Cardiac muscle cell (in vitro differentiated cells and primary cell): ENCODE measurements at places on chromosomes 16 and 17. TPM values are rescaled to one million over a fixed set of nuclear protein-coding genes. Genes with fewer than 3 reads are reported as not detected.

The RILP gene
- 31.7 and 38.9 TPM in 2 replicates for polyA plus RNA-seq

The FAM20A gene
- polyA plus RNA-seq, result 11.5 and 15.6 TPM in 2 replicates

The ITGB4 gene
- polyA plus RNA-seq, result 0.40 and 1.6 TPM in 2 replicates

The RUNDC3A gene
- polyA plus RNA-seq, result 0.99 and 1.9 TPM in 2 replicates

The CCL23 gene
- polyA plus RNA-seq, result not detected in 2 replicates

The ABCA10 gene
- not detected in 2 replicates for polyA plus RNA-seq

The SEPTIN12 gene
- polyA plus RNA-seq, result 2.2 and 7.3 TPM in 2 replicates

GRCh38 chr17:45338023-45338781 lies 21.4 kb upstream of the MAP3K14 start:
- no peak overlapping the region for H3K4me3 ChIP-seq
- no peak for DNase-seq
- H3K36me3 ChIP-seq, result no peaks in the 10 kb centered on the region
- no peak overlapping the region for H3K27ac ChIP-seq

- H3K27me3 ChIP-seq, result no peaks in the 10 kb centered on the region
- no peaks in the 10 kb centered on the region for H3K36me3 ChIP-seq
- H3K4me1 ChIP-seq, result peaks cover 8% of the 10 kb centered on the region
- H3K4me3 ChIP-seq, result no peak overlapping the region
- H3K27ac ChIP-seq, result no peak overlapping the region
- peak; percentile 58 for DNase-seq
Measured at GRCh38 chr17:50660042-50660886, 25.6 kb downstream of the ABCC3 start.

DNA sequence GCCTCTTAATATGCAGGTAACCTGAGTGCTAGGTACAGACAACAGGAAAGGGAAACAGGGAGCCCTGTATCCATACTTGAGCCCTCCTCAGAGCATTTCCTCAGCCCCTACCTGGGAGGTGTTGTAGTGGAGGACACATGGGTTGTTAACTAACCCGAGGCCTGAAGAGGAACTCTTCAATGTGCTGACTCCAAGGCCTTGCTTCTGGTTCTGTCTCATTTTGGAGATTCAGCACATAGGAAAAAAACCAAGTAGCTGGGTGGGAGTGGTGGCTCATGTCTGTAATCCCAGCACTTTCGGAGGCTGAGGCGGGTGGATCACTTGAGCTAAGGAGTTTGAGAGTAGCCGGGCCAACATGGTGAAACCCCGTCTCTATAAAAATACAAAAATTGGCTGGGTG lies 24.8 kb downstream of the SNX11 start:
- H3K27me3 ChIP-seq, result no peaks in the 10 kb centered on the region
- H3K4me3 ChIP-seq, result no peak overlapping the region
- no peak for DNase-seq
- no peaks in the 10 kb centered on the region for H3K4me1 ChIP-seq
- H3K36me3 ChIP-seq, result no peaks in the 10 kb centered on the region

GRCh38 chr17:8844229-8845218 lies 22.9 kb downstream of the PIK3R6 start:
- H3K27ac ChIP-seq, result no peak overlapping the region
- no peak overlapping the region for H3K4me3 ChIP-seq
- no peaks in the 10 kb centered on the region for H3K27me3 ChIP-seq
- peaks cover 17% of the 10 kb centered on the region for H3K4me1 ChIP-seq
- DNase-seq, result no peak

DNA sequence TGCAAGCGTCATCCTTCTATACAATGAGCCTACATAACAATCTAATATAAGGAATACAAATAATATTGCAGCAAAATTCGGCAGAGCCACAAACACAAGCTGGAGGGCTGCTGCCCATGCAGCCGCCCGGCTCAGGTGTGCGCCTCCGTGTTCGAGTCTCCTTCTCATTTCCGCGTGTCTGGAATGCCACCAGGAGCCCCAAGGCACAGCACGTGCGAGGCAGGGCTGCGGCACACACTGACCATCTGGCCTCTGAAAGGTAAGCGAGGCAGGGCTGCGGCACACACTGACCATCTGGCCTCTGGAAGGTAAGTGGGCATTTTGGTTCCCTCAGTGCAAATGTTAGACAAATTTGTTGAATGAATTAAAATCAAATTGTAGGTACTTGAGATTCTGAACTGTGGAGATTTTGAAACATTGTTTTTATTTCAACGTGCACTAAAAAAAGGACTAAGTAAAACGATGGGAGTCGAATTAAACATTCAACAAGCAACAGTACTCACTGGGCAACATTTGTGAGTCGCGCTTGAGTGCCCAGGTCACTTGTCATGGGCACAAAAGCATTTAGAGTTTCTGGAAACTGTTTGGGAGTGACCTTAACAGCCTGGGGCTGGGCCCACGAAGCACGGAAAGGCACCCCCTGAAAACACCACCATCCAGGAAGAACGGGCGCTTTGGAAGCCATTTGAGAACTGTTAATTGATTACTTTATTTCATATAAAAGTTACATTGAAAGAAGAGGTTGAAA lies 37.4 kb downstream of the ZDHHC7 start:
- H3K4me3 ChIP-seq, result no peak overlapping the region
- H3K4me1 ChIP-seq, result peaks cover 5% of the 10 kb centered on the region
- H3K27me3 ChIP-seq, result no peaks in the 10 kb centered on the region

DNA sequence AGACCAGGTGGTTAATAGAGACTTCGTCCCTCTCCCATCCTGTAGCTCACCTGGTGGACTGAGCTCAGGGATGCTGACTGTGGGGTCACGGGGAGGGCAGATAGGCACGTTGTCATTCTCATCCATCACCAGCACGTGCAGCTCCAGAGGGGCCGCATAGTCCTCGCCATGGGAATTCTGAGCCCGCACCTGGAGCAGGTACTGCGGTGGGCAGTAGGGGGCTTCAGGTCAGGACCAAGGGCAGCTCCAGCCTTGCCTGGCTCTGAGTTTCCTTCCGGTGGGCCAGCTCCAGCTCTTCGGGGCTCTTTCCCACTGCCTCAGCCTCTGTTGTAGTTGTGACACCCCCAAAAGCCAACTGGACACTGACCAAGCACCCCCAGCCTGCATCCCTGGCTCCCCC lies 5.6 kb downstream of the CDH16 start:
- H3K4me1 ChIP-seq, result no peaks in the 10 kb centered on the region
- no peaks in the 10 kb centered on the region for H3K36me3 ChIP-seq

GRCh38 chr16:4360538-4361021 lies 9.5 kb upstream of the PAM16 start:
- no peaks in the 10 kb centered on the region for H3K27me3 ChIP-seq
- H3K4me1 ChIP-seq, result no peaks in the 10 kb centered on the region
- H3K36me3 ChIP-seq, result no peaks in the 10 kb centered on the region
- H3K27ac ChIP-seq, result no peak overlapping the region
- DNase-seq, result peak; percentile 26

DNA sequence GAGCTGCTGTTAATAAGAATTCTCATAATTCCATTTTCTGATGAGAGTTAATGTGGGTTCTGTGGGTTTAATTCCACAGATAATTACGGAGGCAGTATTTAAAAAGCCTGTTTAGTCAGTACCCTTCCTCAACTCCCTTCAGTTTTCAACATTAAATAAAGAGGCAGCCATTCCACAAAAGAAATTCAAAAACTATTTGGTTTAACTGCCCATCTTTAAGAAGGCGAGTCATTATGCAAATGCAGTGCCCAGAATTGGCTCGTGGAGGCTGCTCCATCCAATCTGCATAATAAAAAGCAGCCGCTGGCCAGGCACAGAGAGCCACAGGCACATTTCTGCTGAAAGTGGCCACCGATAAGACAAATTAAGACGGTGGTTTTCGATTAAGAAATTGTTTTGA lies 194.4 kb upstream of the TOX3 start:
- no peaks in the 10 kb centered on the region for H3K4me1 ChIP-seq
- H3K27ac ChIP-seq, result no peak overlapping the region
- H3K27me3 ChIP-seq, result peaks cover 3% of the 10 kb centered on the region

DNA sequence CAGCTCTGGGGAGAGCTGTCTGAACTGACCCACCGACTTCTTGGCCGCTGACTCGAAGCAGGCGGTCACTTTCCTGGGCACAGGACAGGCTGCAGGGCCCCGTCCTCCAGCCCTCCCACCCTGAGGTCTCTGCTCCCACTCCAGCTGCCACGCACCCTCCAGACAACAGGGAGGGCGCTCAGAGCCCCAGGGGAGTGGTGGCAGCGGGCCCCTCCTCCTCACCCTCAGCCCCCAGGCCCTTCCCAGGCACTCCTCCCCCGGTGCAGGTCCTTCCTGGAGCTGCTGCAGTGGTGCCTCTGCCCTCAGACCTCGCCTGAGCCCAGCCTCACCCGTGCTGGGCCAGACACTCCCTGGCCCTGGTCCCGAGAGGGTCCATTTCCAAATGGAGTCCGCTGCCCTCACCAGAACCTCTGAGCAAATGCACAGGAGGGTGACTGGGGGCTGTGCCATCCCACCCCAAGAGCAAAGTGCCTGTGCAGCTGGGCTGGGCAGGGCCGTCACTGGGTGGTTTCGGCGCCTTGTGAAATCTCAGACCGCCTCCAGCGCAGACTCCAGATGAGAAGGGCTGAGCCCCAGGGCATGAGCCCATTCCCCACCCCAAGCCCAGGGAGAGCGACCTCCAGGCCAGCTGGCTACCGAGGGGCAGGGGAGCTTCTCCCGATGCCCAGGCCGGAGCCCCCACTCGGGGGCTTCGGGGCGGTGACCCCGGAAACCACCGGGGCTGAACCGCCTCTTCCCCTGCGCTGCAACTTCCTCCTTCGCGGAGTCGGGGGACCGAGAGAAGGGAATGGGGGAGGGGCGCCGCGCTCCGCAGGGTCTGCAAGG lies 717 bp downstream of the CYBA start:
- H3K27ac ChIP-seq, result no peak overlapping the region
- peak overlapping the region; percentile 63 for H3K4me3 ChIP-seq
- no peaks in the 10 kb centered on the region for H3K27me3 ChIP-seq
- H3K36me3 ChIP-seq, result peaks cover 6% of the 10 kb centered on the region
- peaks cover 6% of the 10 kb centered on the region for H3K4me1 ChIP-seq

DNA sequence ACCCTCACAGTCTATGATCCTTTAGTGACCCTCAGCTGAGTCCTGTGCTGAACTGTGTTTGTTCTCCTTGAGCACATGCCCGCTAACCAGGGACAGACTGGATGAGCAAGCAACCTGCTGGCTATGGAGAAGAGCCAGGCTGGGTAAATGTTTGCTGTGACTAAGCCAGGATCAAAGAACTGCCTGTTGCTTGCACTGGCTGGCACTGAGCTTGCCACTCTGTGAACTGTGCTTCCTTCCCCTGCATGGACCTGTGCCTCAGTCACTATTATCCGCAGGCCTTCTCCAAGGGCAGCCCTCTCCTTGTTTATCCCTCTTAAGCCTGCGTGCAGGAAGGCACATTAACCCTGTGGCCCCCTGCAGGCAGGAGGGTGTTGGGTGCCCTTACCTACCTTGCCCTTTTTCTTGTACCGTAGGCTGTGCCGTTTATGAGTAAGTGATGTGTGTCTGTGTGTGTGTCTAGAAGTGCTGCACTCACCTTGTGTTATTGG lies 7.4 kb downstream of the PNPO start:
- no peaks in the 10 kb centered on the region for H3K36me3 ChIP-seq
- H3K27me3 ChIP-seq, result no peaks in the 10 kb centered on the region
- no peaks in the 10 kb centered on the region for H3K4me1 ChIP-seq
- H3K4me3 ChIP-seq, result no peak overlapping the region
- H3K27ac ChIP-seq, result no peak overlapping the region
- no peak for DNase-seq

DNA sequence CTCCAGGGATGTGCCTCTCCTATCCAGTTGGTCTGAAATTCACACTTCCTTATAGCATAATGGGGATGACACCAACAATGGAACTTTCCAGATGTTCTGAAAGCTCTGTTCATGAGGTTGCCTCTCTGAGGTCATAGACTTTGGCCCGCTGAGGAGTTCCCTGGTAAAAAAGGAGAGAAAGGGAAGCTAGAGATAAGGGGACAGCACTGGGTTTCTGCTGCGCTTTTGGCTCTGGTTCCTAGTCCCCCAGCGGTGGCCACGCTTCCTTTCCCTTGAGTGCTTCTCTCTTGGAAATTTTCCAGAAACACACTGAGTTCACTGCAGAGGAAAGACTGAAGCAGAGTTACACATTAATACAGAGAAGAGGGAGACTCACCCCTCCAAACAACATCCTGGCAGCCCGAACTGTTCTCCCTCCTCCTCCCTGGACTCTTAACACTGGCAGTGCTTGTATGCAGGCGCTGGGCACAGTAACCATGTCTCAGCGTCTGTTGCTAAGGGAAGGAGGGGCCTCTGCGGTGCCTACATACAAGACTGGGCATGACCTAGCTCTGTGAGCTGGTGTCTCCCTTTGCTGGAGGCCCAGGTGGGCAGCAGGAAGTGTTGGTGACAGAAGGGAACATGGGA lies at the start of gene DNAH3:
Gene DNAH3, minus strand, starts transcription at position 472 of the 627 bp plus-strand sequence. CDS start 527 bp downstream, outside the sequence.
- no peaks in the 10 kb centered on the region for H3K4me1 ChIP-seq
- no peaks in the 10 kb centered on the region for H3K36me3 ChIP-seq
- H3K27ac ChIP-seq, result no peak within 1 kb of the TSS
- DNase-seq, result no peak
- H3K27me3 ChIP-seq, result no peaks in the 10 kb centered on the region
- H3K4me3 ChIP-seq, result no peak within 1 kb of the TSS
